ENCODE measurements at places on chromosomes 16 and 17. TPM values are rescaled to one million over a fixed set of nuclear protein-coding genes. Genes with fewer than 3 reads are reported as not detected.

The SMIM36 gene
- not detected for total RNA-seq

The TPSD1 gene
- total RNA-seq = not detected

The KRT39 gene
- total RNA-seq = not detected

GRCh38 chr16:79932572-79932971 is 332.0 kb upstream of the MAF start:
- no peak for DNase-seq

GRCh38 chr17:41917679-41918313 is 955 bp downstream of the ACLY start:
- peak; percentile 79 for DNase-seq

- no peak for DNase-seq
These were observed 23.2 kb upstream of the CACNG5 start for GRCh38 chr17:66811683-66812054.

- DNase-seq = no peak
These were observed 9.6 kb upstream of the FBF1 start for GRCh38 chr17:75950421-75950820.
